Activated CD8-positive, alpha-beta memory T cell treated with anti-CD3 and anti-CD28 coated beads for 4 hours (primary cell): ENCODE measurements at places on chromosomes 2 and 18.

GRCh38 chr2:232319067-232319802 lies 59.3 kb upstream of the ALPP start:
- DNase-seq: no peak

- no peak for DNase-seq
Measured at GRCh38 chr18:37305066-37305465, 260.5 kb downstream of the CELF4 start.

GRCh38 chr2:208280933-208281332 lies 14.9 kb downstream of the PIKFYVE start:
- DNase-seq: no peak

DNA sequence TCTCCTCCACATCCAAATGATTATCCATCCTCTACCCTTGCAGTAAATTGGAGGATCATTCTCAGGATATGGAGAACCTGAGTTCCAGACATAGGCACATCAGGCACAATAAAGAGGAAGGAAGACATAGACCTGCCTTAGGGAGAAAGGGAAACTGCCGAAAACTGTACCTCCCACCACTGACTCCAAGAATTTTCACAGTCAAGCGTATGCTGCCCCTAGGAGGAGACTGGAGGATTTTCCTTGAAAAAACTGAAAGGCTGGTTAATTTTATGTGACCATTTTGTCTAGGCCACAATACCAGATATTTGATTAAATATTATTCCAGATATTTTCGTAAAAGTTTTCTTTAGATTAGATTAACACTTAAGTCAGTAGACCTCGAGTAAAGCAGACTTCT lies 638.5 kb upstream of the PKDCC start:
- no peak for DNase-seq

DNA sequence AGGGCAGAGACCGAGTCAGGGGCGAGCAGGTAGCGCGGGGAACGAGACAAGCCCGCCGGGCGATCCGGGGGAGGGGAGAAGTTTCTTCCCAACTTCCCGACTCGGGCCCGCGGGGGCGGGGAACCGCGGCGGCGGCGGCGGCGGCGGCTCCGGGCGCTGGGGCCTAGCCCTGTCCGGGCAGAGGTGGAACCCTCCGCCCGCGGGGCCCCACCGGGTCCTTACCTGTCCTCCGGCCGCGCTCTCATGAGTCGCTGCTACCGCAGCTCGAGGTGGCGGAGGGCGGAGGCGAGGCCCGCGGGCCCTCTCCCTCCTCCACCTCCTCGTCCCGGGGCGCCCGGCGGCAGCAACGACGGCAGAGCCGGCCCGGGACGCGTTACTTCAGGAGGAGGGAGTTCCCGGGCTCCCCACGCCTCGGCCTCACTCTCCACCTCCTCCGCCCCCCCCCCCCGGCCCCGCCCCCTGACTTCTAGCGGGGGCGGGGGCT lies at the start of gene YES1:
Gene YES1 (minus strand): TSS at position 351 of the 484 bp plus-strand sequence. CDS start 55,415 bp downstream, outside the sequence.
- DNase-seq: peak; percentile 41

GRCh38 chr2:49811502-49811901 lies 657.2 kb upstream of the FSHR start:
- DNase-seq: no peak

- DNase-seq: no peak
Measured at GRCh38 chr2:151716721-151717120, 17.6 kb downstream of the NEB start.

- no peak for DNase-seq
Measured at GRCh38 chr2:186927867-186928191, 78.9 kb upstream of the ZSWIM2 start.

GRCh38 chr2:29400930-29401653 lies 285.9 kb downstream of the CLIP4 start:
- DNase-seq: no peak
